ENCODE measurements at places on chromosomes 2 and 18.
A peak's percentile ranks its signal among the peaks of the same experiment; 100 is the strongest.

DNA sequence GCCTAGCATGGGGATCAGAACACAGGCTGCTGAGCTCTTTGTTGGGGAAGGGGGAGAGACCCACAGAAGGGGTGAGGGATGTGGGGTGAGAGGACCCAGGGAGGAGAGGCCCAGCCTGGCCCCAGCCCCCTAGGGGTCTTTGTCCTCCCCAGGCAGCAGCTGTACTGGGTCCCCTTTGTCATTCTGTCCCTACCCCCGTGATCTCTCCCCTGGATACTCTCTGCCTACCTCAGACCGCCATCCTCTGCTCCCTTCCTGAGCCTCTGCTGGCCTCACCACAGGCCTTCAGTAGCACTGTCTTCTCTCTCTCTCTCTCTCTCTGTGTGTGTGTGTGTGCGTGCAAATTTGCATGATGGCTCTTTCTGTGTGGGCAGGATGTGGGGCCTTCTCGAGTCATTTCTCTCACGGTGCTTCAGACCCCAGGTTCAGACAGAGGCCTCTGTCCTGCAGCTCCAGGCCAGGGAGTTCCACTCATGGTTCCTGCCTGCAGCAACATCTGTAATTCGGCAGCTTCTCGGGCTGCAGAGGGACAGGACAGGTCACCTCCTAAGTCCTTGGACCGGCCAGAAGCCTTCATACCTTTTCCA is 1.4 kb downstream of the PSD4 start:
- DNase-seq = peak; percentile 40

DNA sequence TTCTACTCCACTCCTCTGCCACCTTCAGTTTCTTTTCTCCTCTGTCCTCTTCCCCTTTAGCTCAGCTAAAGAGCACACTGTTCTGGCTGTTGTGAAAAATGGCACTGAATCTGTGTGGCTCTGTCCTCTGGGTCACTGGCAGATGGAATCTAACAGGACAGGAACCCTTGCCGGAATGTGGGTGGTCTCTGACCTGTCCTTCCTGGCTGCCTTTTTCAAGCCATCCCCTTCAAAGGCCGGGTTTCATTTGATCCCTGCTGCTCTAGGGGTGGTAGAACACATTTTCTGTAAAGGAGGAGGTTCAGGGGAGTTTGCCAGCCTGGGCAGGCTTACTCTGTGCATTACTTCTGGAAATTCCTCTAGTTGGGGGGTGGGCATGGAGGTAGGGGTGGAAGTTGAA is 29.9 kb downstream of the MTCL1 start:
- DNase-seq = no peak

DNA sequence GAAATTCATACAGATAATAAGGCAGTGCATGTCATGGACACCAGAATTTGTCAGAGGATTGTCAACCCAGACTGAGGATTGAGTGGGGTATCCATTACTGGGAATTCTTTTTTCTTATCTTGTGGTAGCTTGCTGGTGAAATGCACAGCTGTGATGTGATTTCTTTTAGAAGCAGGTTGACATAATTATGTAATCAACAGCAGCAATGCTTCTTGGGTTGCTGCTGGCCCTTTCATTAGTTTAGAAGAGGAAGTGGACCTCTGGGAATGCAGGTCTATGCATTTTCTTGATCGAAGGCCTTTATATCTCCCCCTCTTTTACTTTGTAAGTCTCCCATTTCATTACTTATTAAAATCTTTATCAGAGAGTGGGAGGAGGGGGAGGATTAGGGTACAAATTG is 319.9 kb downstream of the AGPS start:
- no peak for DNase-seq

DNA sequence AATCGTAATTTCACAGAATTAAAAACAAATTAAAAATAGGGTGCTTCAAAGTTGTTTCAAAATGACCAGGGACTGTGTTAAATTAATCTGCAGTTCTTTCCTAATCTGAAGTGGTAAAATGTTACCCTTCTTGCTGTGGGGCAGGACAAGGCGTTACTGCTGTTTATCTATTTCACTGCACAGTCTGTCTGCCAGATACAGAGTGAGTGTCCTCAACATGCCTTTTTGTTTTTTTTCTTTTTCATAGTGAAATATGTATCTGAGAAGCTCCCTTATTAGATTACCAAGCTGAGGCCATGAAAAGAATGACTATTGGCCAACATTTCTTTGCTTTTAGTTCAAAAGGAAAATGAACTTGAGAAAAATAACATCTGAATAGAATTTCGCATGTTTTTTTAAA is 38.0 kb downstream of the KCTD1 start:
- DNase-seq = no peak

DNA sequence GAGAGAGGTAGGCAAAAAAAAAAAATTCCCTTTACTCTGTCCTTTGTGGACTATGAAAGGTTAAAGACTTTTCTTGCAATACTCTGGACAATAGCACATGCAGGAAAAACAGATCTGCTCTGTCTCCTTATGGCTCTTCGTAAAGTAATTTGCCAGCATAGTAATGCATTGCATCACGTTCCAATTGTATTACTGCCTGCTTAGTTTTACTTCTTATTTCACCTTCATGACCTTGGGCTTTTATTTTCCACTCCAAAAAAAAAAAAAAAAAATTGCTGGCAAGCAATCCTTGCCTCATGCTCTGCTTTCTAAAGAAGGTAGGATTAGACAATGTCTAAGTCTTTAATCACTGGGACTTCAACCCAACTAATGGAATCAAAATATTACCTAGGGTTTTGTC is 1802.7 kb downstream of the SUCLG1 start:
- DNase-seq = no peak

All from stimulated activated CD8-positive, alpha-beta memory T cell treated with anti-CD3 and anti-CD28 coated beads, Interleukin-7, amount 100 ng/mL, for 1 hour (primary cell).